ENCODE measurements at places on chromosomes 7 and 10.

DNA sequence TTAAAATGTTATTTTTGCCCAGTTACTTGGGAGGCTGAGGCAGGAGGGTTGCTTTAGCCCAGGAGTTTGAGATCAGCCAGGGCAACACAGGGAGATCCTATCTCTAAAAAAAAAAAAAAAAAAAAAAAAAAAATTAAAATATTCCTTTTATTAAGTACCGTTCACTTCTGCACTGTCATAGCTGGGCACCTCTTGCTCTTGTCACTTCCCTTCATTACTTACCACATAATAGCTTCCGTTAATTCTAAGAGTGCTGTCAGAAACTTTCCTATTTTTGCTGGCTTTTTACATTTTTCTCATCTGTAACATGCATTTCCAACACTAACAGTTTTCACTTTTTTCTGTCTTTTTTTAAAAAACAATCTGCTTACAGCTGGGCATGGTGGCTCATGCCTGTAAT lies 132.9 kb downstream of the PIP4K2A start:
- DNase-seq: no peak

DNA sequence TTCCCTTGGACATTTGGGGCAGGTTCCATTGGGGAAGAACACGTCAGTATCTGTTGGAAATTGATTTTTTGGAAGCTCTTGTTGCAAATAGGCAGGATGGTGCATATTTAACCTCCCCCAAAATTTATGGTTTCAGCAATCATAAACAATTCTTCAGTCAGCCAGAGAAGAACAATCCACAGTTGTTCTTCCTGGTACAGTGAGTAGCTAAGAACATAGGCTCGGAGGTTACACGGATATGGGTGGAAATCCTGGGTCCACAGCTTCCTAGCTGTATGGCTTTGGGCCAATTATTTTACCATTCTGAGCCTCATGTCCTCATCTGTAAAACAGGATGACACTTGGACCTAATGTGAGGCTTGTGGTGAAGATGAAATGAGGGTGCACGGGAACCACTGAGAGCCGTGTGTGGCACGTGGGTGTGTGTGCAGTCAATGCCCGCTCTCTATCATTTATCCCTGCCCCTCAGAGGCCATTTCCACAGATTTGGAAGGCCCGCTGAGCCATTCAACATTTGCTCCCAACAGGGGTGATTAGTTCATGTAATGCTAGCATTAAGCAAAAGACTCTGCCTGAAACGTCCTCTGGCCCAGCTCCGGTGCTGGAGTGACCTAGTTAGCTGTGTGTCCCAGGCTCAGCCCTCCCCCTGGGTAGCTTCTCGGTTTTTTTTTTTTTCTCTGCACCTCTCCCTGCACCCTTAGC lies 9.7 kb downstream of the CAMK1D start:
- no peak for DNase-seq

GRCh38 chr7:128161466-128162125 lies 79.5 kb upstream of the LEP start:
- no peak for DNase-seq

DNA sequence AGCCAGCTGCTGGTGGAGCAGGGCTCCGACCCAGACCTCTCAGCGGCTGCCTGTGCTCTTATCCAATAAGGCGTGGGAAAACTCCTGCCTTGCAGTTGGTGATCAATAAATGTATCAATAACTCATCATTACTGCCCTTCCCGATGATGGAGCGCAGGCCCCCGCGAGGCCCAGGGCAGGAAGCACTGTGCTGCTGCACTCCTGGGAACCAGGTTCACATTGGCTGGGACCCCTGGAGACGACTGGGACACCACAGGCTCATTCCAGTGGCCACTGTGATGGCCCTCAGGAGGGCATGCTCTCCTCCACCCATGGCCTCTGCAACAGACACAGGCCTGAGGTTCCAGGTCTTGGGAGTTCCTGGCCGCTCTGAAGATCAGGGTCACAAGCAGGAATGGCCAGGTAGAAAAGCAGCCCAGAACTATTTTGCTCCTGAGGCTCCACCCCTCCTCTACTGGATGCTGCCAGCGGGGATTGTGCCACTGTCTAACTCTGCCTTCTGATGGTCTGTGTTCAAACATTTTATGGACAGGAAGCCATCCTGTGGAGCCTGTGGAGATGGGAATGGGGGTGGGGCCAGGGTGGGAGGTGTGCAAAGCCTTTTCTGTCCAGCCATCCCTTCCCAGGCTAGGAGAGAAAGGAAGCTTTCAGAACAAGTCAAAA lies 287.4 kb upstream of the ZMIZ1 start:
- no peak for DNase-seq

DNA sequence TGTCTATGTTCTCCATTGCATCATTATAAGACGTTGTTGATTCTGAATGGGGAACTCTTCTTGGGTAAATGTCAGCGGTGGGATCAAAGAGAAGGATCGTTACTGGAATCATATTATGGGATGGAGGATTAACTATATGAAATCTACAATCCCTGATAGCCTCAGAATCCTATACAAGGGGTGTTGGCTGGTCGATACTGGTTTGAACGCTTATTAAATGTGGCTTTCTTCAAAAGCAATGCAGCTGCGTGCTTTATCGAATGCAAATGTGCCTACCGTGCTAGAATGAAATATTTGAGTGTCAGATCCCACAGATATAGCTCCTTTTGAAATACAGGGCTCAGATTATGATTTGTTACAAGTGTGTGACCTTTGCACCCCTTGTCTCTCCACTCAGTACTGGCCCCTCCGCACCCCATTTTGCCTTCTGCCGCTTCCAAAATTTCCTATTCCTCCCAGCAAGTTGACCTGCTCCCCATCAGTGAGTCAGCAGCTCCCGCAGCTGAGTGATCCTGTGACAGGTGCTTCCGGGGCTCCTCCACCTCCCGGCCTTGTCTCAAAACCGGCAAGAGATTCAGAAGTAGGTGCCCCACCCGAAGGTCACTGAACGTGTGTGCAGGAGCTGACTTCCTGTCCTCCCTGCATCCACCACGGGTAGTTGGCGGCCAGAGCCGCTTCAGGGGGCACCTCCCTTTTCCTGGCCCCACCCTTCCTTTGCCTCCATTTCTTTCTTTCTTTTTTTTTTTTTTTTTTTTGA lies 76.6 kb downstream of the PTPRE start:
- DNase-seq: no peak

GRCh38 chr7:157889480-157889879 lies 552.7 kb downstream of the DNAJB6 start:
- no peak for DNase-seq

- DNase-seq: no peak
Measured at GRCh38 chr7:134129856-134130523, 2.9 kb downstream of the LRGUK start.

DNA sequence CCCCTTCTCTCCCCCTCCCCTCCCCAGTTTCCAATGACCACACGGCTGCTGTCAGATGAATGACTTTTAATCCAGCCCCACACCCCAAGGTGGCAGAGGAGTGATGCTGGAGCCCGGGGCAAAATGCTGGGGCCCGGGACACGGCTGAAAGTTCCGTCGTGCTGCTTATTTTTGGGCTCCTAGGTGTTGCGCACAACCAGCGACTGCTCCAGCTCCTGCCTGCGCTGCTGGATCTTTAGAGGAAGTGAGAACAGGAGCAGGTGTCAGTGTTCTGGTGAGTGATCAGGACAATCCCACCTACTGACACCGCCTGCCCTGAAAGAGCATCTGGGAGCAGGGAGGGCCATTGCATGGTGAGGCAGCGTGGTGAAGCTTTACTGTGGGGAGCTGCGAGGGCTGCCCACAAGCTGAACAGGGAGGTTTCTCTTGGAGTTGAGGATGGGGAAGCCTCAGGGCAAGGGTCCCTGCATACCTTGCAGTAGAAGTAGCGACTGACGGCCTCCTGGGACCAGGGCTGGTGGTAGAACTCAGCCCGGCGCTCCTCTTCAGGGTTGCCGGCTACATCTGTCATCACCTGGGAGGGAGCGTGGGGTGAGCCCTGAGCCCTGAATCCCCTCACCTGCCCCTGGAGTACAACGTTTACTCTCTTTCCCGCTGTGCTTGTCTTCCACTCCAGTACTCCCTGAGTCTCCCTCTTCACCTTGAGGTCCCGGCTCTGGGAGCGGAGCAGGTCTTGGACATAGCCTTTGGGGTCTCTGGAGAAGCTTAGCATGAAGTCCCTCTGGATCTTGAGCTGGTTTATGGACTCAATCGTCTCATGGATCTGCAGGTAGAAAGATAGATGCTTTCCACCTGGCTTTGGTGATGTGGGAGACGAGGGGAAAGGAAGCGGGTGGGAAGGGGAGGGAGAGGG lies 6.9 kb downstream of the CHPF2 start:
- no peak for DNase-seq

DNA sequence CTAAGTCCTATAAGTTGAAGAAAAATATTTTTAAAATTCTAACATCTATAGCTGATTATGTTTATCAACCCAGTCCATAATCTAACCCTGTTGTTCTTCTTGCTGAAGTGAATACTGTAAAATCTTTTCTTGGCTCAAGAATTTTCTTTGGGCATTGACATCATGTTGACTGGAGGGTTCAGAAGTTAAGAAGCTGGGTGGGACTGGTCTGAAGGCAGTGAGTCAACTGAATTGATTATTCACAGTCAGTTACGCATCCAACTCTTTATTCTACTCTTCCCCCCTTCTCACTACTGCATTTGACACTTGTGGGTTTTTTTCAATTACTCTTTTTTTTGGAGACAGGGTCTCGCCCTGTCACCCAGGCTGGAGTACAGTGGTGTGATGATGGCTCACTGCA lies 31.0 kb downstream of the DENND2A start:
- no peak for DNase-seq

DNA sequence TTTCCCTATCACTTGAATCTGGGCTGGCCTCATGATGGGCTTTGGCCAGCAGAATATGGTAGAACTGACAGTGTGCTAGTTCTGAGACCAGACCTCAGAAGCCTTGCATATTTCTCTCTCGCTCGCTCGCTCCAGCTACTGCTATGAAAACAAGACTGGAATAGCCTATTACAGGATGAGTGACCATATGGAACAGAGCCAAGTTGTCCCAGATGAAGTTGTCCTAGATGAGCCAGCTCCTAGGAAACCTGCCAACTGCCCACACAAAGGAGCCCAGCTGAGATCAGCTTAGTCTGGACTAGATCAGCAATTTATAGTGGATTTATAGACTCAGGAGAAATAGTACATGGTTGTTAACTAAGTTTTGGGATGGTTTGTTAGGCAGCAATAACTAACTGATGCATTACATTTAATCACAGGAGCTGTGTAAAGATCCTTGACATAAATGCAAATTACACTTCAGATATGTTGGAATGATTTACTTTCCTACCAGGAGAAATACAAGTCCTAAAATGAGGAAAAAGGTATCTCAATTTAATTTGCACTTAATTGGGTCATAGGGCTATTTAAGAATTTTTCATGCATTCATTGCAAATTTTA lies 6.8 kb upstream of the HECW1 start:
- no peak for DNase-seq

GRCh38 chr10:34081948-34082347 lies 733.1 kb downstream of the PARD3 start:
- no peak for DNase-seq

DNA sequence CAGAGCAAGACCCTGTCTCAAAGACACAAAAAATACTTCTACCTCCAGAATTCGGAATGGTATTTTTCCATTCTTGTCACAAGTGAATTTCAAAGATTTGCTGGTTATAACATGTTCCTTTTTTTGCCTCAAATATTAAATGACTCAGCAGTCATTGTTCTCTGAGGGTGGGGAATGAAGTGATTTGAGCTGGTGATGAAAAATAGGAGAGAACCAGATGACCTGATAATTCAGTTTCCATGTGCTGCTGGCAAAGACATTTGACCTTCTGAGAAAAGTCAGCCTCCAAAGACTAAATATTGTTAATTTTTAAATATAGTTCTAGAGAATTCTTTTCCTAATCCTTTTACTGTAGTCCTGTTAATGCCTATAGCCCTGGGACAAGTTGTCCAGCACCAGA lies 78.9 kb downstream of the CACNB2 start:
- DNase-seq: no peak

GRCh38 chr7:129366-130221 lies 62.8 kb upstream of the FAM20C start:
- no peak for DNase-seq

DNA sequence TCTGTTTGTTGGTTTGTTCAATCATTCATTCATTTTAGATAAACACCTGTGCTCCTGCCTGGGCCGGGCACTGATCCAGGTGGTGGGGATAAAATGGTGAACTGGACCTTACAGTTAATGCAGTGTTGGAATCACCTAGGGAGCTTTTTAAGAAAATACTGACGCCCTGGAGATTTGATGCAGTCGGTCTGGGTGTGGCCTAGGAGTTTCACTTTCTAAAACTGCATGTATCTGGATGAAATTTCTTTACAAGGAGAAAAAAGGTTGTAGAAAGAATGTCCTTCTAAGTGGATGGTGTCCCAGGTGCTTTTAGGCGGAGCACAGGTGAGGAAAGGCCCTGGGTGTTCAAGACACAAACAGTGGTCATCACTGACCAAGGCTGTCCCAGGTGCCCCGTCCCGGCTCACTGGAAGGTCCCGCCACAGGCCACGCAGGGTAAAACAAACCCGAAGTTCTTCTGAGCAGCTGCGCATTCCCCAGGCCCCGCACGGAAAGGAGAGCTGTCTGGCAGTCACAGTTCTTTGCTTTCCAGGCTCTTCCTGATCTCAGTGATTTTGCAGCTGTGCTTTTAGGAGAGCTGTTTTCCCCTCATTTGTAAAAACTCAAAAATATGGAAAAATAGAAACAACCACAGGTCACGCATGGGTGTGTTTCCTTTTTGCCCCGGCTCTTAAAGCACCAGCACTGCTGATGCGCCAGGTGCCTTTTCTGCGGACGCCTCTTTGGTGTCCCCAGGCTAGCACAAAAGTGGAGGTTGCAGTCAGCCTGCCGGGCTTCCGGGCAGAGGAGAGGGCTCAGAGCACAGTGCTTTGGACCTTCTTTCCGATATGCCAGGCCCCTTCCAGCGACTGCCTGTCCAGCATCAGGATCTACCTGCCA lies 161.9 kb downstream of the GRK5 start:
- DNase-seq: no peak

DNA sequence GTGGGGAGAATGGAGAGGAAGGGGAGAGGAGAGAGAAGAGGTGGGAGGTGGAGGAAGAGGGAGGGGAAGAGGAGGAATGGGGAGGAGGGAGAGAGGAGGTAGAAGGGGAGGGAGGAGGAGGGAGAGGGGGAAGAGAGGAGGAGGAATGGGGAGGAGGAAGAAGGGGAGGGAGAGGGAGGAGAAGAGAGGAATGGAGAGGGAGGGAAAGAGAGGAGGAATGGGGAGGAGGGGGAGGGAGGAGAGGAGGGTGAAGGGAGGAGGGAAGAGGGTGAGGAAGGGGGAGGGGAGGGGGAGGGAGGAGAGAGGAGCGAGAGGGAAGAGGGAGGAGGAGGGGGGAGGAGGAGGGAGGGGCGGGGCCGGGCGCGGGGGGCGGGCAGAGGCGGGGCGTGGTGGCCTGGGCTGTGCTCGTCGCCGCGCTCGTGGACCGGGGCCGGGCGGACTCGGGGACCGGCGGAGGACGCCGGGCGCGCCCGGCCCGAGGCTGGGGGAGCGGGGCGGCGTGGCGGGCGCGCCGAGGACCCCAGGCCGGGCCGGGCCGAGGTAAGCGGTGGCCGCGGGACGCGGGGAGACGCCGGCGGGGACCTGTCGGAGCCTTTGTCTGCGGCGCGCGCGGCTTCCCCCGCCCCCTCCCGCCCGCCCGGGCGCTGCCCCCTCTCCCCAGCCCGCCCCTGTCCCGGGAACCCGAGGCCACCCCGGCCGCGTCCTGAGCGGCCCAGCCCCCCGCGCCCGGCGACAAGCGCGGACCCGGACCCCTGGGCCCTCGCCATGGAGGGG lies at the start of gene SLC29A4:
Gene SLC29A4, plus strand, starts transcription at position 401 of the 774 bp plus-strand sequence. CDS start 4,874 bp downstream, outside the sequence.
- peak; percentile 46 for DNase-seq
